ENCODE measurements at places on chromosomes 5 and 9.

DNA sequence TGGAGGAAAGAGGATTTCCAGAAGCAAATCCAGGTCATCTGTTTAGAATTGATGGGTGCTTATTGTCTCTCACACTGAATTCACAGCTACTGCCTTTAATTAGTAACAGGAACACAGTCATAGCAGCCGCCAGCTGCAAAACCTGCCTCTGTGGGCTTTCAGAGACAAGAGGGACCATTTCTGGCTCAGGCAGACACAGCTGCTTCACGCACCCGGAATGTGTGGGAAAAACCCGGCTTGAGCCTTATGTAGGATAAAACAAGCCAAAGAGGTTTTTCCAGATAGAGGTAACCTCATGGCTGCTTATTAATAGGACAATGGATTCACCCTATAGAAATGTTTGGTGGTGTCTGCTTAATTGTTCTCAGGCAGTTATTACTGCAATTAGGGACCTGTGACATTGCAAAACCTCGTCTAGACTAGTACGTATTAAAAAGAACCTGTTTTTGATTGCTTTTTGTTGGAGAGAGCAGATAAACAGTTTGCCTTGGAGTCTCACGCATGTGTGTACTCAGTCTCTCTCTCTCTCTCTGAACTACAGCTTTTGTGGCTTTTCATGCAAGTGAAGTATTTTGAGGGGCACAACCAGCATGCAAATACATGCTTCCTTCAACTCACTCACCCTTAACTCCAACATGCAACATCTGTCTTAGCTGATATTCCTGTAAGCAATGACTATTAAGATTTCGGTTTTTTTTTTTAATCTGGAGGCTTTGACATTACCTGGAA lies 302.7 kb downstream of the PLK2 start:
- DNase-seq = peak; percentile 52

DNA sequence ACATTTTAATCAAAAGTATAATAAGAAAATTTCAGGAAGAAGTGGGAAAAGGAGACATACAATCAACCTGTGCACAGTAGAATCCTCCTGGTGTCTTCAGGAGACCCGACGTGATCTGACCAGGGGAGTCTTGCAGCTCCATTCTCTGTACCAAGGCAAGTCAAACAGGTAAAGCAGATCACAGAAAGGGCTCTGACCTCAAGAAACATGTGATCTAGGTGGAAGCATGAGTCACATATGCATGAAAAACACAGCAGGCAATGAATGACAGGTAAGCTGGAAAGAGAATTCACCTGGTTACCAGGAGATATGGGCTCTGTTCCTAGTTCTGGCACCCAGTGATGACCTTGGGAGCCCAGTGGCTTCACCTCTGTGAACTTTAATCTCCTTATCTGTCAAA lies 19.4 kb upstream of the FABP6 start:
- DNase-seq = no peak

- no peak for DNase-seq
Observed at GRCh38 chr5:131610198-131611063, 24.6 kb downstream of the RAPGEF6 start.

DNA sequence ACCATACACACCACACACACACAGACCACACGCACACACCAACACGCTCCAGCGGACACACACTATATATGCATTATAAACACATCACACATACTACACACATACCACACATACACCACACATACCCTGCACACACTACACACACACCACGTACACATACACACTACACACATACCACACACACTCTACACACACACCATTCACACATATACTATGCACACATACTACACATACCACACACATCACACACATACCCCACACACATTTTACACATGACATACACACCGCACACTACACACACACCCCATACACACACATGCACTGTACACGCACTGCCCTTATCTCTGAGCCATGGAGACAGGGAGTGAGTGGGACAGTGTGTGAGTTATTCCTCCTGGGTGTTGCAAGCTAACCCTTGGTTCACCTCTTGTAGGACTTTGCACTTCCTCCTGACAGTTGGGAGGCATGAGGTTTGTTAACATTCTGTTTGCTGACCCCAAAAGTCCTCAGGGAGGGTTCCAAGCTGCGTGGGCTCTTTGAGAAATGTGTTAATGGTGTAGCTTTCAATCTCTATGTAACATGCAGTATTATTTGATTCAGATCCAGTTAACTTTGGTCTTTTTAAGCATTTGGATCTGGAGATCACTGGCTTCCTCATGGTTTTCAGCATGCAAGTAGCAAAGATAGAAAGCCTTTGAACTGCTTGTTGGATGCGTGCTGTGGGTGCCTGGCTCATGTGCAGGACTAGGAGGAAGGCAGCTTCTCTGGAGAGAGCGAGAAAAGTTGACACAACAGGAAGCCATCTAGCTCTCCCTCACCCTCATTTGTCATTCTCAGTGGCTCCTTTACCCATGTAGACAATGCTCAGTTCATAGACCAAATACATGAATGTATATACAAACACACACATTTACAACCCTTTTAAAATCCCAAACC lies 13.7 kb downstream of the IL31RA start:
- no peak for DNase-seq

GRCh38 chr9:37011530-37011929 lies 22.5 kb downstream of the PAX5 start:
- DNase-seq = no peak

DNA sequence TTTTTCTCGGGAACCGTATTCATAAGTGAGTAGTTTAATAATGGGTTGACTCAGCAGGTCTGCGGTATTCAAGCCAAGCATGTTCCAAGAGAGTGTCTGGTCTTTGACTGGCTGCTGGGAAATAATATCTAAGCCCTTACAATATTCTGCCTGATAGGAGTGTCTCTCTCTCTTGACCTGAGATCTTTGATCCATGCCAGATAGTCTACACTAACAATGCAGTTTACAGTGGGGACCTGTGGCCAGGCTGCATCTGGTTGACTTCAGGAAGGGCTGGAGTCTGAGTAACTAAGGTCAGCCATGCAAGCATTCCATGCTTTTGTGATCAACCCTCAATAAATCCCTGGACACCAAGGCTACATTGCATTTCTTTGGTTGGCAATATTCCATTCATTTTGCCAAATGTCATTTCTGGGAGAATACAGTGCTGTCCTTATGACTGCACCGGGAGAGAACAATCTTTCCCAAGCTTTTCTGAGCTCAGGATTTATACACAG lies 195.5 kb downstream of the SEMA5A start:
- no peak for DNase-seq

DNA sequence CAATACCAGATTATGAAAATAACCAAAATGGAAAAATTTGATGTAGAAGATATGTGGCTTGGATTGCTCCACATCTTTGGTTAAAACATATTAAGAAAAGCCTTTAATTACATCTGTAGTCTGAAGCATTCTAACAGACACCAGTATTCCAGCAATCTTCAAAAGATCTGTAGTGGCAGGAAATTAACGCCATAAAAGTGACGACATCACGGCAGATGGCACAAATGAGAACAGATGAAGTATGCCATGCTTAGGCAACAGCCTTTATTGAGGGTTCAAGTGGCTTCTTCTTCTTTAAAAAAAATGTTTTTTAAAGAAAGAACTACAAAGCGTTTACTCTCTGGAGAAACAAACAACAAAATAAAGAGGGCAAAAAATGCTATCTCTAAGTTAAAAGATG lies 164.2 kb downstream of the MEF2C start:
- DNase-seq = no peak

DNA sequence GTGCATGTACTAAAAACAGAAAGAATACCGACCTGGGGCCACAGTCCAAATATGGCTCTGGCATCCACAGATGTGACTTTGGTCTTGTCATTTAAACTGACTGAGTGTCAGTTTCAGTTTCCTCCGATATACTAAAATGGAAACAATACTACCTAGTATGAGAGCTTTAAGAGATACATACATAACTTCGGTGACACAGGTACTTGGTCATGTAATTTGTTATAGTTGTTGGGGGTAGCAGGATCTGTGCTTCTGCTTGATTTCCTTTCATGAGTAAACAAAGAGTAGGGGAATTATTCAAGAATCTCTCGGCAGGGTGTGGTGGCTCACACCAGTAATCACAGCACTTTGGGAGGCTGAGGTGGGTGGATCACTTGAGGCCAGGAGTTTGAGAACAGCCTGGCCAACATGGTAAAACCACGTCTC lies 32.1 kb downstream of the MTMR12 start:
- DNase-seq = no peak

DNA sequence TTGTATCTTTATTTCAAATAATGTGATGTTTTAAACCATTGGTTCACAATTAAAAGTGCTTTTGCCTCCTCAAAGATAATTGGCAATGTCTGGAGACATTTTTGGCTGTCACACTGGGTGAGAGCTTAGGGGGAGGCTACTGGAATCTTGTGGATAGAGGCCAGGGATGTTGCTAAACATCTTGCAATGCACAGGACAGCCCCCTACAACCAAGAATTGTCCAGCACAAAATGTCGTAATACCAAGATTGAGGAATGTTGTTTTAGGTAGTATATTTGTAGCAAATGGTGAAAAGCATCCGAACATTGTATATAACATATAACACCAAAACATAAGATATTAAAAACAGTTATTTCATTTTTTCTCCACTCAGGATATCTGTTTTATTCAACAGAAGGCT lies 99.8 kb downstream of the SLC44A1 start:
- no peak for DNase-seq

DNA sequence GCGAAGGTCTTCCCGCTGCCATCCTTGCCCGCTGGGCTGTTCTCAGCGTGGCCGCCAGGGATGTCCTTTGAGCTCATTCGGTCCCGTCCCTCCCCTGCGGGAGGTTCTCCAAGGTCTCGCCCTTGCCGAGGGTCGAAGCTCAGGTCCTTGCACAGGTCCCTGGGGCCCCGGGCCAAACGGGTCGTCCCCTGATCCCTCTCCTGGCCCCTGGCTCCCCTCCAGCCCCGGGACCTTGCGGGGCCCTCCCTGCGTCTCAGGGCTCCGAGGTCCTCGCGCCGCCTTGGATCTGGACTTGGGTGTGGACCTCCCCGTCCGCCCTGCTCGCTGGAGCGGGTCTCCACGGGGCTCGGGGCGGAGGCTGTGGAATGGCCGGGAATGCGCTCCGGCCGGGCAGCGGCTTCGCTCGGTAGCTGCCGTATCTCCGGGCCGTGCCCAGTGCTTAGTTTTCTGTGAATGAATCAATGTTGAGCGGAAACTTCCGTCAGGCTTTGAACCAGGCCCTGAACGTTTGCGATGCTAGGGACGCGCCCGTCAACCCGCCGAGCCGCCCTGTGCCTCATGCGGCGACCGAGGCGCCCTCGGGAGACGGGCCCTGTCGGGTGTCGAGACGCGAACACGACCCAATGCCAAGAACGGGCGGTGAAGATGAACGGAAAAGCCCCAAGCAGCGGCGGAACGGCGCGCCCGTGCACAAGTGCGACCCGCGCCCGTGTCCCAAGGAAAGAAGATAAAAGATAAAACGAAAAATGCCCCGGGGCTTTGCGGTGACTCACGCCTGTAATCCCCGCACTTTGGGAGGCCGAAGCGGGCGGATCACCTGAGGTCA lies 780 bp downstream of the RNU6ATAC start:
- peak; percentile 54 for DNase-seq

- DNase-seq = no peak
Observed at GRCh38 chr5:40441733-40442132, 238.0 kb upstream of the PTGER4 start.

- no peak for DNase-seq
Observed at GRCh38 chr5:54904425-54904824, 81.0 kb downstream of the ESM1 start.

DNA sequence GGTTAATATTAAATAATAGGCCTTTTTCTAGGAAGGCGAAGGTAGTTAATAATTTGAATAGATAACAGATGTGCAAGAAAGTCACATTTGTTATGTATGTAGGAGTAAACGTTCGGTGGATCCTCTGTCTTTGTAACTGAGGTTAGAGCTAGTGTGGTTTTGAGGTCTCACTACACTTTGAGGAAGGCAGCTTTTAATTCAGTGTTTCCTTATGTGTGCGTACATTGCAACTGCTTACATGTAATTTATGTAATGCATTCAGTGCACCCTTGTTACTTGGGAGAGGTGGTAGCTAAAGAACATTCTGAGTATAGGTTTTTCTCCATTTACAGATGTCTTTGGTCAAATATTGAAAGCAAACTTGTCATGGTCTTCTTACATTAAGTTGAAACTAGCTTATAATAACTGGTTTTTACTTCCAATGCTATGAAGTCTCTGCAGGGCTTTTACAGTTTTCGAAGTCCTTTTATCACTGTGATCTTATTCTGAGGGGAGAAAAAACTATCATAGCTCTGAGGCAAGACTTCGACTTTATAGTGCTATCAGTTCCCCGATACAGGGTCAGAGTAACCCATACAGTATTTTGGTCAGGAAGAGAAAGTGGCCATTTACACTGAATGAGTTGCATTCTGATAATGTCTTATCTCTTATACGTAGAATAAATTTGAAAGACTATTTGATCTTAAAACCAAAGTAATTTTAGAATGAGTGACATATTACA lies 45.7 kb downstream of the TGFBR1 start:
- no peak for DNase-seq

GRCh38 chr5:38551030-38552017 lies 5.1 kb downstream of the LIFR start:
- DNase-seq = no peak

GRCh38 chr5:138884554-138884953 lies 9.4 kb upstream of the LRRTM2 start:
- no peak for DNase-seq

GRCh38 chr5:108876451-108876850 lies 128.8 kb downstream of the FER start:
- DNase-seq = no peak

- DNase-seq = no peak
Observed at GRCh38 chr5:150043657-150044328, 42.6 kb downstream of the CSF1R start.

DNA sequence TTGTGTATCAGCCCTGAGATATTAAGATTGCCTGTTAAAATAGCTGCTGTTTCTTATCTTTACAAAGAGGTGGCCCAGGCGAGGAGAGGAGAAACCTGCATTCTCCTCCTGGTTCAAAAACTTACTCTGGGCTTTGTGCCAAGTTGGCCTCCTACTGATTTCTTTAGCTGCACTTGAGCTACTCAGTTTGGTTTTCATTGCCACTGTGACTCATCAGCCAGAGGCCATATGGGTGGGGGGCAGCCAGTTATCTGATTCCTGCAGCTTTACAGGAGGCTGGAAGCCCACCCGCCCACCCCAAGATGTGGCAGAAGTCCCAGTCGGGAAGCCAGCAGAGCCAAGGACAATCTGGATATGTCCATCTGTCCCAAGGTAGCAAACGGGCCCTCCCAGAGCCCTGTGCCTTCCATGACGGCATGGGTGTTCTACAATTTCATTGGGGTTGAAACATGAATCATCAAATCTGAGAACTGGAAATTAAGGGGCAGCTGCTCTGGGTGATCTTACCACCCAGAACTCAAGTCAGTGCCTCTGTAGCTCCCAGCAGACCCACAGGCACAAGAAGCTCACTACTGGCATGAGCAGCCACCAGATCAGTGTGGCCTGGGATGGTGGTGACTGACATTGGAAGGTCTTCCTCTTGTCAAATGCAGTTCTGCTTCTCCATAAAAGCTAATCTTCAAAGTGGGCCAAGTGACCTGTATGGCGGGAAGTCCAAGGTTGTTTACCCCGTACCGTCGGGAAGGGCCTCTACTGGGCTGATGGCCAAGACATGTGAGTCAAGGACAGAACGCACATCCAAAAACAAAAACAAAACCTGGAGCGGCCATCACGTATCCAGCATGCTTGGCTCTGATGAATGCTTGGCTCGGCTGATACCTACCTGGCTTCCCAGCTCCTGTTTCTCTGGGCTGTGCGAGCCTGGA lies 15.6 kb downstream of the FCN2 start:
- DNase-seq = peak; percentile 55

Data from anterior cingulate cortex (tissue), 58 donors.